ENCODE measurements at places on chromosomes 7 and 10.

- no peak for DNase-seq
Measured at GRCh38 chr10:1363446-1364121, 307.4 kb downstream of the WDR37 start.

DNA sequence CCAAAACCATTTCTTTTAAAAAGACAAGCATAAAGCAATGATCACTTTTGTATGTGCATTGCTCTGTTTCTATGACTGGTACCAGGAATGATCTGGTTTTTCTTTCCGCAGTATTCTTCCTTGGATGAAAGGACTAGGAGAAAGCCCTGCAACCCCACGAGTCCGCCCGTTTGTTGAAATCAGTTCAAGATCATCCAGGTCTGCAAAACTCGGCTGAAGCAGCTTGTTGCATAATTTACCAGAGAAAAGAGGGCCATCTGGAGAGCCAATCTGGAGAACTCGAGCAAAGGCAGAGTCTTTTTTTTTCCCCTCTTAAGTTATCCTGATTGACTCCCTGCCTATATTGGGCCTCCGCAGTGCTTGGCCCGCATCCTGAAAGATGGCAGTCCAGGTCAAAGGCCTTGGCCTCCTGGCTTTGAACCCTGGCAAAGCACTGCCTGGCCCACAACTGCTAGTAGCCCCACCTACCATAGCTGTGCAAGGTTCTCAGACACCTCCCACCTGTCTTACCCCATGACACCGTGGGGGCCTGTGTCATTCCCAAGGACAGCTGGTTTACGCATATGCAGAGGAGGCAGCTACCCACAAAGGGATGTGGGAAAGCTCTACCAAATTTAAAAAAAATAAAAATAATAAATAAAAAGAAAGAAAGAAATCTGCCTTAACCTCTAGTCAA, 572.2 kb downstream of the INHBA start:
- no peak for DNase-seq

- DNase-seq, result no peak
Measured at GRCh38 chr7:135161669-135162068, 8.8 kb downstream of the CYREN start.

DNA sequence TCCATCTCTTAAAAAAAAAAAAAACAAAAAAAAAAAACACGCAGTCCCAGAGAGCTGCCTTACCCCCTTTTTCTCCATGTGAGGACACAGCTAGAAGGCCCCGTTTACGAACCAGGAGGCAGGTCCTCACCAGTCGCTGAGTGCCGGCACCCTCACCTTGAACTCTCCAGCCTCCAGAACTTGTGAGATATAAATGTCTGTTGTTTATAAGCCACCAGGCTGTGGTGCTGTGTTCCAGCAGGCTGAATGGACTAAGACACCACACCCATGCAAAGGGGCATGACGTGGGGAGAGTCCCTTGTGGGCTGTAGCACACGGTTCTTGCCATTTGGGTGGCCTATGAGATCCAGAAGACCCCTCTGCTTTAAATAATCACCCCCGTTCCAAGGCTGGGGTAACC, 17.2 kb downstream of the ECHDC3 start:
- DNase-seq, result no peak

- no peak for DNase-seq
Measured at GRCh38 chr10:65571011-65571570, 1354.7 kb upstream of the LRRTM3 start.

GRCh38 chr7:157122800-157123495, 15.8 kb upstream of the UBE3C start:
- DNase-seq, result no peak

- peak; percentile 70 for DNase-seq
Measured at GRCh38 chr10:59625721-59626522, 83.7 kb downstream of the SLC16A9 start.

- peak; percentile 53 for DNase-seq
Measured at GRCh38 chr10:436911-437665, 252.4 kb downstream of the DIP2C start.

- no peak for DNase-seq
Measured at GRCh38 chr10:3054851-3055199, 12.5 kb upstream of the PFKP start.

Data from CD4-positive, alpha-beta T cell treated with Interleukin-17A for 1 hour (primary cell).